NCI-H2171 treated with DMSO at 0.1 percent for 48 hours (cell line): ENCODE measurements at places on chromosomes 11 and 22.
A peak's percentile ranks its signal among the peaks of the same experiment; 100 is the strongest.

DNA sequence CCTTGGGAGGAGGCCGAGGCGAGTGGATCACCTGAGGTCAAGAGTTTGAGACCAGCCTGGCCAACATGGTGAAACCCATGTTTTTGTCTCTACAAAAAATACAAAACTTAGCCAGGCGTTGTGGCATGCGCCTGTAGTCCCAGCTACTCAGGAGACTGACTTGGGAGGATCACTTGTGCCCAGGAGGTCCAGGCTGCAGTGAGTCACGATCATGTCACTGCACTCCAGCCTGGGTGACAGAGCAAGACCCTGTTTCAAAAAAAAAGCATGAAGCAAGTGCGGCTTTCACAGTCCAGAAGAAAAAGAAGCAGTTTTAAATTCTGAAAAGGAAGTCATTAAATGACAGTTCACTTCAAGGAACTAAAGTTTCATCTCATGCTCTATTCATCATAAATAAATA, 7.1 kb upstream of the LTO1 start:
- DNase-seq = no peak

DNA sequence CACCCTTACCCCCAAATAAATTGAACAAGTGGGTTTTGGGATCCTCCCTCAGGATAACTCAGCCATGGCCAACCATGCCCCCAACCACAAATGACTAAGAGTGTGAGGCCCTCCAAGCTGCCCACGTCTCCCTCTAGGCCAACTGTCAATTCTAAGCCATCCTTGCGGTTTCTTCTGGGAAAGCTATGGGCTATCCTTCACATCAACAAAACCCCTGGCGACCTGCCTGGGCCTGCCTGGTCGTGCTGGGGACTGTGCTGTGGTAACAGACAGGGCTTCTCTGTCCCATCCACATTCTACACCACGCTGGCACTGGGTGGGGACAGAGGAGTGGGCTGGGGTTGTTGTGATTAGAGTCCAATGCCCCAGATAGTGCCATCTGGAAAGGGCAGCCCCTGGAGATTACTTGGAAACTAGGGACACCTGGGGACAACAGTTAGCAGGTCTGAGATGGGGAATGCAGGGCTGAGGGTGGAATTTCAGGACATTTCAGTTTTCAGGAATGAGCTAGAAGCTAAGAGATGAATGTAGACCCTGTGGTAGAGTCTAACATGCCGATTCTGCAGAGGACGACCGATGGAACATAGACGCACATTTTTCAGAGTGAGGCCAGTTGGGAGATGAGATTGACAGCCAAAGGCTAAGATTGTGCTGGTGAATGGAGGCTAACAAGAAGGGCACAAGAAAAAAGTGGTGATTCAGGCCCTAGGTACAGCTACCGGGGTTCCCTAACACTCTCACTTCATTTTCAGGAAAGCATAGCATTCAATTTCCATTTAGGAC, 131.9 kb downstream of the RASSF10 start:
- DNase-seq = no peak

- peak; percentile 6 for DNase-seq
Measured at GRCh38 chr11:1391165-1392075, 1.7 kb downstream of the BRSK2 start.

DNA sequence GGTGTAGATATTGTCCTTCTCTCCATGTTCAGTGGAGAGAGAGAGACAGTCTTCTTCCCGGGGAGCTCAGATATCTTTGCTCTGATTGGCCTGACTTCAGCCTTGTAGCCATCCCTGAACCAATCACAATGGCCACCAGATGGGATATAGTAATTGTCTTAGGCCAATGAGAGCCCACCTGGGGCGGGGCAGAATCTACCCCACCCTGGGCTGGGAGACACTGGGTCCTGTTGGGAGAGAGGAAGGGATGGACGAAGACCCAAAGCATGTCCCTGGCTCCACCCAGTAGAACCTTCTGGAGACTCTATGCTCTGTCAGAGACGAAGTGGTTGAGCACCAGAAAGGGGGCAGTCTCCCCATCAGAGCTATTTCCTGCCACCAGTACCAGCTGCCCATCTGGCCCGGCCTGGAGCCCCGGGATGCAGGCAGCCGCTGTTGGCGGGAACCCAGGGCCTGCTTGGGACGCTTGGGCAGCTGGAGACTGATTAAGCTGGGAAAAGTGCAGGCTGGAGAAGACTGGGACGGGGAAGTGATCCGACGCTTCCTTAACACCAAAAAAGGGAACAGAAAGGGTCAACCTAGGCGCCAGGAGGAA, 31.6 kb upstream of the CBX7 start:
- no peak for DNase-seq

DNA sequence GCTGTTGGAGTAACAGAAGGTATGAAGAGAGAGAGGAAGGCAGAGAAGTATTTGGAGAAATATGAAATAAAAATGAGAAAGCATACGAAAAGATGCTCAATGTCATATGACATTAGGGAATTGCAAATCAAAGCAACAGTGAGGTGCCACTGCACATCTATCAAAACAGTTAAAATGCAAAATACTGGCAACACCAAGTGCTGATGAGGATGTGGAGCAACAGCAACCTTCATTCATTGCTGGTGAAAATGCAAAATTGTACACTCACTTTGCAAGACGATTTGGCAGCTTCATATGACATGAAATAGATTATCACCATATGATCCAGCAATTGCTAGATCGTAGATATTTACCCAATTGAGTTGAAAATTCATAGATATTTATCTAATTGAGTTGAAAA, 9.4 kb upstream of the SPDYC start:
- DNase-seq = no peak

DNA sequence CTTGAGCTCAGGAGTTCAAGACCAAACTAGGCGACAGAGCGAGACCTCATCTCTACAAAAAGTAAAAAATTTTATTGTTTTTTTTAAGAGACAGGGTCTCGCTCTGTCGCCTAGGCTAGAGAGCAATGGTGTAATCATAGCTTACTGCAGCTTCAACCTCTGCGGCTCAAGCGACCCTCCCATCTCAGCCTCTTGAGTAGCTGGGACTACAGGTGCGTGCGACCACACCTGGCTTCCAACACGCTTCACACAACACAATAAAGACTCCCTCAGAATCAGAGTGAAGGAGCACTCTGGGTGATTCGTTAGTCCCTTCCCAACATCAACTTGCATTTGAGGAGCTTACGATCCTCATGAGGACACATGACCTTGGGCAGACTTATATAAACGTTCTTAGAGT, 79.5 kb upstream of the APOA1 start:
- DNase-seq = no peak

DNA sequence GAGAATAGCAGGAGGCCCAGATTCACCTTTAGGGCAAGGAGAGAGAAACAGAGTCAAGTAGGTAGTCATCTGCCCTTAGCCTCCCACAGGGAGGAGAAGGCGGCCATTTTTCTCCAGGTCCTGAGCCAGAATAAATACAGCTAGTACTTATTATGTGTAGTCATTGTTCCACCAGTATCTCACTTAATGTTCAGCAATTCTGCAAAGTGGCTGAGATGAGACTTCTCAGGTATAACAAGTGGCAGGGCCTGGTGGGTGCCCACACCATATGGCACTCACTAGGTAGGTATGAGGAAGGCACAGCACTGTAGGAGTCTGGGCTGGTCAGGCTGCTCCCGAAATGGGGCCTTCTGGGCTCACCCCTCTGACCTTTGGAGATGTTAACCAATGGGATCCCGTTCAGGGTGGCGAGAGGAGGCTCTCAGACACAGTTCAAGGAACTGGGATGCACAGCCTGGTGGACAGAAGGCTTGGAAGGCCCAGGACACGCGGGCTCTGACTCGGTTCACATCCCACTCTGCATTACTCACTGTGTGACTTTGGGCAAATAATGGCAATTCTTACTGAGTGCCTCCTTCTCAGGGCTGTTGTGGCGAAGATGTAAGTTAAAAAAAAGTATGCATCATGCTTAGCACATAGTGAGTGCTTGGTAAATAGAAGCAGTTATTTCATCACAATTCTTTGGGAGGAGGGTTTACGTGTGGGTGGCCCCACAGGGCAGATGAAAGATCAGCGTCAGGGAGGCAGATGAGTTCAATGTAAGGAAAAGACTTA, 25.1 kb downstream of the RTN4RL2 start:
- DNase-seq = no peak

- no peak for DNase-seq
Measured at GRCh38 chr22:36760786-36761185, 15.1 kb downstream of the IFT27 start.

DNA sequence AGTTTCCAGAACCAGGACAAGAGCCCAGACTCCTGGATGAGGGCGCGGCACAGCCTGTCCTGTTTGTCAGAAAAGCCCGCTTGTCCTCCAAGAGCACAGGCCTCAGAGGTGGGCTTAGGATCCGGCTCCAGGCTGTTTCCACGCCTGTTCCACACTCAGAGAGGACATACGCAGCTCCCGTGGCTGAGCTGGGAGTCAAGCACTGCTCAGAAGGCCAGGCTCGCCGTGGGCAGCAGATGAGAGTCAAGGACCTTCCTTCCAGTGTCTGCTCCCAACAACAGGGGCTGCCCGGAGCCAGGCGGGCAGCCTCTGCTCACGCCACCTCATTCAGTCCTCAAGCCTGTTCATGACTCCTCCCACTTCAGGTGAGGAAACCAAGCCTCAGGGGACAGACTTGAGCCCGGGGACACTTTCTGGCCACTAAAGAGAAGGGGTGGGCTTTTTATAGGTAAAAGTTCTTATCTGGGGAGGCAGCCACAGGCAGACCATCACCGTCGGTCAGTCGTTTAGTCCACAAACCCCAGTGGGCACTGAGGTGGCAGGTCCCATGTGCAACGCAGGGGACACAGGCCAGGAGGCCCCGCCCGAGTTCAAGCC, 3.8 kb downstream of the CYB5R3 start:
- no peak for DNase-seq

DNA sequence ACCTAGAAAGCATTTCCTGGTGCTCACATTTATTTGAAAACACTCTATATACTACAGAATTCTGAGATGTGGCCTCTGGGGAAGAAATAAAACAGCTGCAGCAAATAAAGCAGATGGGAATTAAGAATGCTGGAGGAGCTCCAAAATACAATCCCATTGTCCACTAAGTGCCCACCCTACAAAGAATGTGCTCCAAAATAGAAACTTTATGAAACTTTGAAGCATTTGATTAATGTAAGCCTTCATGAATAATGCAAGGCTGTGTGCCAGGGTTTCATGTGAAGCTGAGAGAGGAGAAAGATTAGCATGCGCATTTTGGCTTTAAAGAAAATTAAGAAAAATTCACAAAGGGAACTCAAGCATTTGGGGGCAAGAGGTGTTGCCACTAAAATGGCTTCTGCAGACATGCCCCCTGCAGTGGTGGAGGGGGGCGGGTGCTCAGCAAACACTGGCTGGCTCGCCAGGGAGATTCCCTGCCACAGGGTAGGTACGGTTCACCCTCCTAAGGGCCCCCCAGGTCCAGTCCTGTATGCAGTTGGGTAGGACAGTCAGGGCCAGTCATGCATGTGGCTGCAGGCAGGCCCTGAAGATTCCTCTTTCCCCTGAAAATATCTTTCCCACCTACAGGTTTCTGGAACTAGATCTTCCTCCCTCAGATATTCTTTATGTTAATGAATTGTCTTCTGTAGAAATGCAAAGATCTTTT, 46.6 kb upstream of the RCN1 start:
- DNase-seq = no peak

GRCh38 chr22:29031227-29032011, 30.2 kb downstream of the C22orf31 start:
- DNase-seq = no peak

GRCh38 chr11:26944866-26945664, 48.8 kb upstream of the FIBIN start:
- no peak for DNase-seq

GRCh38 chr11:110207123-110207522, 89.3 kb downstream of the RDX start:
- DNase-seq = peak; percentile 35

DNA sequence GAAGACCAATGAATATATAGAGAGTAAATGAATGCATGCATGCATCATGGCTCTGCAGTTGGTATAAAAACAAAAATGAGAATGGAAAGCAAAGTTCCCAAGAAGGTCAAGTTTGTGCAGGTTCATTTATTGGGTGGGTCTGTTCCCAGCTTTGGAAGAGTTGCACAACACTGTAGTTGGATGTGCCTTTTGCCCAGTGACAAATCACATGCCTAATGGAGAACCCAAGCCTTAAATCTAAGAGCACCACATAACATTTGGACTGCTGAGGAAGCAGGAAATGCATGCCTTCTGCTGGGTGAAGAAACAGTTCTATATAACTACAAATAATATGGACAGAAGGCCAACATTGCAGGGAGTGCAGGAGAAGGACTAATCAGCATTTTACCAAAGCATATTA, 30.6 kb downstream of the PRCP start:
- no peak for DNase-seq

DNA sequence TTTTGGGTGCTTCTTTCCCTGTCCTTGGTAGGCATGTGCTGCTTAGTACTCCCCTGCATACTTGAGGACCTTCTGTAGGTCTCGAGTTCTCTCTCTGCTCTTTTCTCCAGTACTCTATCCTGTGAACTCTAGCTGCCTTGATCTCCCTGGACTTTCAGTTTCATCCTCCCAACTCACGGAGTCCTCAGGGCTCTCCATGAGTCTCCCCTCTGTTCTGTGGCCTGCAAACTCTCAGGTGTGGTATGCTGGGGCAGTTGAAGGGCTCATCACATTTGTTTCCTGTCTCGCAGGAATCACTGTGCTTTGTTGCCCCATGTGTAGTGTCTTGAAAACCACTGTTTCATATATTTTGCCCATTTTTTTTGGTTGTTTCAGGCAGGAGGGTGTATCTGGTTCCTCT, 3.3 kb upstream of the PACS1 start:
- no peak for DNase-seq

- DNase-seq = no peak
Measured at GRCh38 chr11:77111277-77111676, 8.6 kb downstream of the OMP start.

GRCh38 chr11:3971756-3972404, 116.4 kb downstream of the STIM1 start:
- DNase-seq = no peak

- DNase-seq = no peak
Measured at GRCh38 chr22:48635816-48636215, 1191.9 kb downstream of the BRD1 start.

- peak; percentile 26 for DNase-seq
Measured at GRCh38 chr22:24156141-24156912, 25.0 kb upstream of the SUSD2 start.

- no peak for DNase-seq
Measured at GRCh38 chr22:30627471-30627870, 8.1 kb upstream of the SLC35E4 start.

DNA sequence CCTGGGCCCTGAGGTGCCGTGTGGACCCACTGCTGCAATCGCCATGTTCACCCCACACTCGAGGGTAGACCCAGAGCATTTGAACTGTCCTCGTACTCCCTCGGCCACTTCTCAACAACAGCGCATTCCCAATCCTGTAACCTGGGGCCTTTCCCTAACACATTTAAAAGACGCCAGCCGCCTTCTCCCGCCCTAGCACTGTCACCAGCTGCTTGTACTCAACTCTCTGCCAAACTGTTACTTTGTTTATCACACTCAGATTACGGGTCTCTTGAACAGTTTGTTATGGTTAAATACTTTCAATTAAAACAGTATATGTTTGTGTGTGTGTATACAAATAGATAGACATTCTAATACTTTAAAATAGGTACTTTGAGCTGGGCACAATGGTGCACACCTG, 20.7 kb downstream of the CDKN1C start:
- no peak for DNase-seq
